Body of pancreas (tissue), 4 donors: ENCODE measurements at places on chromosomes 7 and 10. TPM values are rescaled to one million over a fixed set of nuclear protein-coding genes. Genes with fewer than 3 reads are reported as not detected.

The MRC1 gene
- 19.5 TPM for total RNA-seq

The CYP26A1 gene
- 5.6 TPM for total RNA-seq

The FAM25C gene
- not detected for total RNA-seq

The MLXIPL gene
- 13.5 TPM for total RNA-seq

The ADRA2A gene
- 115 TPM for total RNA-seq

The USP6NL gene
- 16.8 TPM for total RNA-seq

The INSIG1 gene
- 79.8 TPM for total RNA-seq

The GPER1 gene
- not detected for total RNA-seq

The SPDYE2 gene
- total RNA-seq = not detected
